Right ventricle myocardium superior (tissue), 1 donor: ENCODE measurements at places on chromosomes 2 and 18. TPM values are rescaled to one million over a fixed set of nuclear protein-coding genes. Genes with fewer than 3 reads are reported as not detected.

- no peak for DNase-seq
These were observed 314.0 kb upstream of the REV1 start for GRCh38 chr2:99803846-99804245.

DNA sequence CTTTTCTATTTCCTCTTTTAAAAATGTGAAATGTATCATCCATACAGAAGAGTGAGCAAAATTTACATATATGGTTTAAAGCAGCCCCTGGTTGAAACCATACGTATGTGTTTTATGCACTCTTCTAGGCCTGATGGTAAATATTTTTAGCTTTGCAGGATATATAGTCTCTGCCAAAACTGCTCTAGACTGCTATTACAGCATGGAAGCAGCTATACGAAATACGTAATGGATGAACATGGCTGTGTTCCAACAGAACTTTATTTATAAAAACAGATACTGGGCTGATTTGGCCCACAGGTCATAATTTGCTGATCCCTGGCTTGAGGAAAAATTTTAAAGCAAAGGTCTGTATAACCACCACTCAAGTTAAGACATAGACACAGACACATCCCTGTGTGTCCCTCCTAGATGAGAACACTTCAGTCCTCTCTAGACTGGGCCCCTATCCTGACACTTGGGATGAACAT lies 42.5 kb upstream of the ATP8B1 start:
- no peak for DNase-seq

- DNase-seq: peak; percentile 47
These were observed 332.1 kb downstream of the AGPS start for GRCh38 chr2:177724398-177725287.

STK11IP gene
- 15.6 TPM for total RNA-seq

- DNase-seq: no peak
These were observed 47.4 kb upstream of the DNAJC10 start for GRCh38 chr2:182668671-182669070.

HNMT gene
- total RNA-seq: 12.7 TPM

DNA sequence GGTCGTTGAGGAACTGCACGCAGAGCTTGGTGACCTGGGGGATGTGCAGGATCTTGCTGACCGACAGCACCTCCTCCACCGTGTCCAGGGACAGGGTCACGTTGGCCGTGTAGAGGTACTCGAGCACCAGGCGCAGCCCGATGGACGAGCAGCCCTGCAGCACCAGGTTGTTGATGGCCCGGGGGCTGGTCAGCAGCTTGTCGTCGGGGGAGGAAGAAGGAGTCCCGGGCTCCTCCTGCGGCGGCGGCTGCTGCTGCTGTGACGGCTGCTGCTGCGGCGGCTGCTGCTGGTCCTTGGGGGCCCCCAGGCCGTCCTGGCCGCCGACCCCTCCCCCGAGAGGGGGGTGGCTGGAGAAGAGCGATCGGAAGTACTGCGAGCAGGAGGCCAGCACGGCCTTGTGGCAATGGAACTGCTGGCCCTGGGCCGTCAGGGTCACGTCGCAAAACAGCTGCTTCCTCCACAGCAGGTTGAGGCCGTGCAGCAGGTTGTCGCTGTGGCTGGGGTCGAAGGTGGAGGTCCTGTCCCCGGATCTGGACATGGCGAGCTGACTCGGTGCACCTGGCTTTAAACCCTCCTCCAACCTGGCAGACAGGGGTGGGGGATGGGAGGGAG lies 2.7 kb downstream of the KLHL14 start:
- DNase-seq: no peak

- DNase-seq: no peak
These were observed 77.3 kb upstream of the CTLA4 start for GRCh38 chr2:203790134-203790852.

- no peak for DNase-seq
These were observed 114.8 kb upstream of the ALKAL2 start for GRCh38 chr2:402721-403120.

DNA sequence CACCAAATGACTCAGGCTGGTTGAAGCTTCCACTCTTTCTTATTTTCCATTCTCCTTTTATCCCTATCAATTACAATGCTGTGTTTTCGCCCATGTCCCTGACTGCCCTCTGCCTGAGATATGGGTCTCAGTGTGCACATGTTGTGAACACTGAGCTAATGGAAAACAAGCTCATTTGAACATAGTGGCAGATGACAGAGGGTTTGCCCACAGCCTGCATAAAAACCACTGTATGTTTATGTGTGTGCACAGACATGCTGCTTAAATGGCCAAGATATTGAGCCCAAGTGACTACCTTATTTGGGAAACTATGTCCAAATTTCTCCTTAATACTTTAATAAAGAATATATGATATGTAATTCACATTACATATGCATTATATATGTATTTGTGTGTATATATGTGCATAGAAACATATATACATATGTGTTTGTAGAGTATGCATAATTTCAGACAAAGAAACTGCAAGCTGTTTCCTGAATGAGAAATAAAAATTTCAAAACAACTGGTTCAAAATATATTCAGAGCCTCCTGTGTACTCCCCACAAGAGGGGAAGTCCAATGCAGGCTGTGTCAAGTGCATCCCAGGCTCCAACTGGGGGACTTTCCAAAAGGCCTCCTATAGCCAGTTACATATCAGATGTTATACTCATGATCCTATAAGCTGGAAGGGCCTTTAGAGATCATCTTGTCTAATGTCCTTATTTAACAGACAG lies 92.7 kb upstream of the CD302 start:
- DNase-seq: no peak

DNA sequence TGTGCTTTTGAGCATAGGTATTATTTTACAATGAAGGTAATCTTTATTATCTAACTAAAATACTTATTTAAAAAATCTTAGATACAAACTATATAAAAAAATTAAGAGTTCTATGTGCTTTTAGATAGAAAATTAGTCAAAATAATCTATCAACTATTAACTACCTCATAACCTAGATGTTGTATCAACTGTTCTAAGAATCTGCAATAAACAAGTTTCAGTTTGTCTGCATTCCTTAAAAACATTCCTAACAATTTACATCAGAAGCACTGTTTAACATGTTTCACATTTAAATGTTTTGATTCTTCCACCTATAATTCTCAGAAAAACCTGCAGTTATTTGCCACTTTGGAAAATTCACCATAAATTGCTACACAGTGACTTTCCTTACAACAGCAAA lies 33.3 kb downstream of the NDUFS1 start:
- no peak for DNase-seq

- DNase-seq: no peak
These were observed 36.6 kb downstream of the ARL6IP6 start for GRCh38 chr2:152755029-152755428.

TFCP2L1 gene
- total RNA-seq: 0.19 TPM

GRCh38 chr18:5622905-5623304 lies 79.1 kb upstream of the EPB41L3 start:
- no peak for DNase-seq

DNA sequence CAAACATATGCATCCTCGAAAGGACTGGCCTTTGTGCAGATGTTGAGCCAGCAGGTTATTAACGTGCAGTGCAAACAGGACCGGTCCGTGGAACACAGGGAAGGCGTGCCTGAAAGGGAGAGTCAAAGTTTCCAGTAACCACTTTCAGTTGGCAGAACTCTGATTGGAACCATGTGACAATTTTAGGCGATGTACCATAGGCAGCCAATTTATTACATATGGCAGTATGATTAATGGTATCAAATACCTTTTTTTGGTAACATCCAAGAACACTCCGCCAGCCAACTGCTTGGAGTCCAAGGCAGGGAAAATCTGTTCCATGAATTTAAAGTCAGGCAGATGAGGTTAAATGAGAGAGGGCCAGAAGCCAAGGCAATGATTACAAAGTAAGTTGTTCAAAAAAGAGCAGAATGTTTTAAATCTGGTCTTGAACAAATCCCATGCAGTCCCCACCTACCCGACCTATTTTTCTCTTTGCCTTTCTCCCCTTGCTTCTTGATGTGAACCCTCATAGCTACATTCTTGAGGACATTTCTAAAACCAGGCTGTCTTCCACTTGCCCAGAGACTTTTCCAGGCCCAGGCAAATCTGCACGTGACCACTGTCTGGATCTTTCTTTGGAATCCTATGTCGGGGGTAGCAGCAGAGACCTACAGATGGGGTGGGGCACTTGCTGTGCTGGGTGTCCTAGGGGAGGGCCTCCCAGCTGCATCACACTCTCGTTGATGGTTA lies 351.7 kb downstream of the HRH4 start:
- DNase-seq: no peak

CRYGD gene
- not detected for total RNA-seq

IL1F10 gene
- total RNA-seq: not detected

REG1B gene
- total RNA-seq: not detected

DNA sequence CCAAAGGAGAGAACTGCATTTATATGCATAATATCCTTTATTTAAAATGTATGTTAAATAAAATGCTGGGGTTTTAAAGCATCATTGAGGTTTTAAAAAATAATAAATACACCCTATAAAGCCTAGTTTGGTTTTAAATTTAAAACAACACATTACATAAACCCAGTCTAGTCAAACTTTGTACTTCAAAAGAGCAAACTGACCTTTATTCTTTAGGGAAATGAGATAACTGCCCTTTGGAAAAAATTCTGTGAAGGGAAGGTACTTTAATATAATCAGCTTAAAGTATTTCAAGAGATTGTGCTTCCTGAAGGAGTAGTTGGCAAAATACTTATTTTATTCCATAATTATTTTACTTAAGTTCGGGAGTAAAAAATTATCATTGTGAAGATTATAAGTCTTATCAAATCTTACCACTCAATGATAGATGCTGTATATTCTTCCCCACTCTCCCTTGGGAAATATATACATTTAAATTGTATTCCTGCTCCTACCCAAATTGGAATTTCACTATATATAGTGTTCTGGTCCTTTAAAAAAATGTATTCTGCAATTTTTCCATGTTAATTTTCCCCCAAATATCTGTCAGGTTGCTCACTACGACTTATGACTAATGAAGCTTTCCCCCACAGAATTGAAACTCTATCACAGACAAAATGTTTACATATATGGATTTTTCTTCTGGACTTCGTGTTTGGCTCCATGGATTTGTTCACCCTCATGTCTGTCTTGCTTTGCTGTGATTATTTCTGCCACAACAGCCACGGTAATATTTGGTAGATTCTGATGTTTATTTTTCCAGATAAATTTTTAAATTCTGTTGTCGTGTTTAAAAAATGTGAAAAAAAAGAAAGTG lies 42.1 kb downstream of the ZC3H6 start:
- DNase-seq: no peak

PLCD4 gene
- 0.62 TPM for total RNA-seq

GRCh38 chr2:111519071-111519470 lies 364.9 kb downstream of the ANAPC1 start:
- DNase-seq: no peak
